Mesenteric fat pad (tissue), 1 donor: ENCODE measurements at places on chromosomes 6 and 20. TPM values are rescaled to one million over a fixed set of nuclear protein-coding genes. Genes with fewer than 3 reads are reported as not detected.

- peak; percentile 75 for DNase-seq
These were observed 25.9 kb downstream of the GLP1R start for GRCh38 chr6:39074486-39074885.

GRCh38 chr6:109867009-109867969 is 110.8 kb upstream of the GPR6 start:
- DNase-seq: no peak

GRCh38 chr6:16059496-16059895 is 69.4 kb upstream of the MYLIP start:
- DNase-seq: no peak

GRCh38 chr6:33696548-33697518 is 14.7 kb downstream of the UQCC2 start:
- DNase-seq: no peak

DNA sequence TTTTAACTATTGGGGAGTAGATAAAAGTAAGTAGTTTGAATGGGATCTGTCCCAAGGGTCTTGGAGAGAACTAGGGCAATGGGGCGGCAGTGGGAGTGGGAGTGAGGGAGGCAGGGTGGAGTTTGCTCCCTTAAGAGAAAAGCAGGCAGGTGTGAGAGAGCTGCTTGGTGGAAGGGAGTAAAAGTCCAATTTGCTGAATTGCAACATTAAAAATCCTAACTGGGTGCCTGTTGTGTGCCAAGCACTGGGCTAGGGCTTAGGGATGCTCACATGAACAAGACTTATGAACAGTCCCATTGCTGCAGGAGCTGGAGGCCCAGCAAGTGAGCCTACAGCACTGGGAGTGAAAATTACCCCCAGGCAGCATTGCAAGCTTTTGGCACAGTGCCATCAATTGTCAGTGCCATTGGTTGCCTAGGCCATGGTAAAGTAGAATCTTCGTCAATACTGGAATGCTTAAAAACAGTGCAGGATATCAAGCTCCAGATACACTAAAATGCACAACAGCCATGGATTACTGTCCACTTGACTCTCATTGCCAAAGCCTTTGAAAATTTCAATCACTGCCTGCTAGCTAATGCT is 277.7 kb upstream of the JARID2 start:
- DNase-seq: no peak

Gene SSTR4
- total RNA-seq: not detected
